K562 (cell line): ENCODE measurements at places on chromosomes 13 and 19. TPM values are rescaled to one million over a fixed set of nuclear protein-coding genes. Genes with fewer than 3 reads are reported as not detected.

DNA sequence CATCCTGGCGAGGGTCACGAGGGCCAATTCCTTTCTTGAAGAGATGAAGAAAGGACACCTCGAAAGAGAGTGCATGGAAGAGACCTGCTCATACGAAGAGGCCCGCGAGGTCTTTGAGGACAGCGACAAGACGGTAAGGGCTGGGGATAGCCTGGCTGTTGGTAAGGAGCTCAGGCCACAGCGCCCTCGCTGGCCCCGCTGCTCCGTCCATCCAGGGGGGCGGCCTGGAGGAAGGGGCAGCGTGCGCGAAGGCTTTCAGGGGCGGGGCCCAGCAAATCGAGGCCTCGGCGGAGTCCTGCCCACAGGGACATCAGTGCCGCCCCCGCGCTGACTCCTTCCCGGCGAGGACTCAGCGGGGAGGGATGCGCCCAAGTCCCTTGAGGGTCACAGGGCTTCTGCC is 6.9 kb downstream of the F10 start:
- no peak for DNase-seq

DNA sequence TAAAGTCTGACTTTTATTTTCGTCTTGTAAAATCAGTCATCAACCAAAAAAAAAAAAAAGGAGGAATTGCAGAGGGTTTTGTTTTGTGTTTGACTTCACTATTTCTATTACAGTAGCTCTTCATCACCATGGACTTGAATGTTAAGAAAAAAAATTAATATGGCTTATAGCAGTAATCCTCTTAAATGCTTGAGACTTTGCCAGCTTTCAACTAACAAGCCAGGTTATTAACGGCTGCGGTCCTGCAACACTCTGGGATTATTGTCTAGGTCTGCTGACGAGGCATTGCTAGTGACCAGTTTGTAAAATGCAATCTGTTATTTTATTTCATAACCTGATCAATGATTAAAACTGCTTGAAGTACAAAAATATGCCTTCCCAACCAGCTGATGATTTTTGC is 647.2 kb upstream of the KLHL1 start:
- no peak for DNase-seq

DNA sequence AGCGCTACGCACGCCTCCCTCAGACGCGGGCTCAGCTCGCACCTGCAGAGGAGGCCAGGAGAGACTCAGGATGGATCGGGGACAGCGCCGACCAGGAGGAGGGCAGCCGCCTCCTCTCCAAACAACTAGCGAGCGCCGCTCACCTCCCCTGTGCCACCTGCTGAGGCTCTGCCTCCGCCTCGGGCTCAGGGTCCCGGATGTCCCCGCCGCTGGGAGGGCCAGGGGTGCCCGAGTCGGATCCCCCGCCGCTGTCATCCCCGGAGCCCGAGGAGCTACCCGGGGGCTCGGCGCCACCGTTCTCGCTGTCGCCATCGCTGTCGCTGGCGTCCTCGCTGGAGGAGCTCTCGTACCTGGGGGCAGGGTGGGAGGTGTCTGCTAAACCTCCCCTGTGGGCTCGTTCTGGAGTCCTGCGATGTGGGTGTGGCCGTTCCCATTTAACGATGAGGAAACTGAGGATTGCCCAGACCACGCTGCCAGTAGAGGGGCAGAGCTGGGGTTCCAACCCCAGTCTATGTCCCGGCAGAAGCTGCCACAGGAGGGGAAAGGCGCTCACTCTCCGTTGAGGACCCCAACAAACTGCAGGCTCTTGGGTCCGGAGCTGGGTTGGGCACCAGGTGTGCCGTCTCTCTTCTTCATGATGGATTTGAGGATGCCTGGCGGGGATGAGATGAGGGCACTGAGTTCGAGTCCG is 9.2 kb downstream of the KANK3 start:
- peak; percentile 4 for DNase-seq

- peak; percentile 73 for DNase-seq
Observed at GRCh38 chr19:51514866-51515481, 13.4 kb upstream of the SIGLEC12 start.

GRCh38 chr13:90498096-90498495 is 849.4 kb upstream of the MIR17HG start:
- DNase-seq: no peak

GRCh38 chr19:1622007-1622406 is 16.7 kb upstream of the UQCR11 start:
- no peak for DNase-seq

DNA sequence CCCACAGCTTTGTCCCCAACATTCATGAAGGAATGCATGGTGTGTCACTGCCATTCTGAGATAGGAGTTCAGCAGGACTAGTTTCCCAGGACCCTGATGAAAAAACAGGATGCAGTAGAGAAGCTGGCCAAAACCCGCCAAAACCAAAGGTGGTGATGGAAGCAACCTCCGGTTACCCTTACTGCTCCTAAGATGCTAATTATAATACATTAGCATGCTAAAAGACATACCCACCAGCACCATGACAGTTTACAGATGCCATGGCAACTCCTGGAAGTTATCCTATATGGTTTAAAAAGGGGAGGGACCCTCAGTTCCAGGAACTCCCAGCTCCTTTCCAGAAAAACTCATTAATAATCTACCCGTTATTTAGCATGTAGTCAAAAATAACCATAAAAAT is 59.9 kb upstream of the KCTD15 start:
- DNase-seq: no peak

DNA sequence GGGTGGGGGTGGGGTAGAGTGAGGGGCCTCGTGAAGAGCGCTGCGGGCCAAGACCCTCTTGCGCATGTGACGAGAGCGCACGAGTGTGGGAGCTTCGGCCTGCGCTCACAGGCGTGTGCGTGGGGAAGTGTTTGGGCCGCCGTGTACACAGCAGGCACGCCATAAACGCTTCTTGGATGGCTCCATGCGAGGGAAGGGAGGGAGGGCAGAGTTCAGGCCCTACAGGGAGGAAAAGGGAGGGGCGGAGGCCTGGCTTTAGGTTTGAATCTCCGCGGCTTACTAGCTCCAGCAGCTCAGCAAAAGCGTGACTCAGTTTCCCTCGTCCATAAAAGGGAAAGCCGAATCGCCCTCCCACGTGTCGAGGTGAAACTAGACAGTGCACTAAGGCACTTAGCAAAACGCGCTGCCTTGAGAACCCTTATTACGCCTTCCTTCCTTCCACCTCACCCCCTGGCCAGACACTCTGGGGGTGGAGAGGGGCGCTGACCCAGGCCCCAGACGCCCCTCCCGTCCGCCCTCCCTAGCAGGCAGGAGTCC is 12.5 kb downstream of the GADD45B start:
- DNase-seq: peak; percentile 5

DNA sequence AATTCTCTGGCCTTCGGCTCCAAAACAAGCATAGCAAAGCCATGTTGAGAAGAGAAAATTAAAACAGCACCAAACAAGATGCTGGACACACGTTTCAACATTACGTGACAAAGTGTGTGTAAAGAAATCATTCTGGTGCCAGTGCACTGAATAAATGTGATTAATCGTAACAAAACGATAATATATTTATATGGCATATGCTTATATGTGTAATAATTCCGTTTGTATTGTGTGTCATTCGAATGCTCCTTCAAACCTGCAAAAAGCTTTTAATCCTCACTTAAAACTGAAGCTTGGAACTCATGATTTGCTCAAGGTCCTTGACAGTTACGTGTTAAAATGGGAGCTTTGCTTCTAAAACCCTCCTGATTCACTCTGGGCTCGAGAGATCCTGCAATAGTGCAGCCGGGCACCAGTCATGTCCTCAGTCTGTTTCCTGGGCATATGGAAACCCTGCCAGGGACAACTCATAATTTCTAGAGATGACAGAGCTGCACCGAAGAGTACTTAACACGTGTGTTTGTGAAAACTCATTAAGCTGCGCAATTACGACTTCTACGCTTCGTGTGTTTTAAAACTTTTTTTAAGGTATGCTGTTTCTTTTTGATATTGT is 731 bp upstream of the AKAP8L start:
- DNase-seq: no peak

DNA sequence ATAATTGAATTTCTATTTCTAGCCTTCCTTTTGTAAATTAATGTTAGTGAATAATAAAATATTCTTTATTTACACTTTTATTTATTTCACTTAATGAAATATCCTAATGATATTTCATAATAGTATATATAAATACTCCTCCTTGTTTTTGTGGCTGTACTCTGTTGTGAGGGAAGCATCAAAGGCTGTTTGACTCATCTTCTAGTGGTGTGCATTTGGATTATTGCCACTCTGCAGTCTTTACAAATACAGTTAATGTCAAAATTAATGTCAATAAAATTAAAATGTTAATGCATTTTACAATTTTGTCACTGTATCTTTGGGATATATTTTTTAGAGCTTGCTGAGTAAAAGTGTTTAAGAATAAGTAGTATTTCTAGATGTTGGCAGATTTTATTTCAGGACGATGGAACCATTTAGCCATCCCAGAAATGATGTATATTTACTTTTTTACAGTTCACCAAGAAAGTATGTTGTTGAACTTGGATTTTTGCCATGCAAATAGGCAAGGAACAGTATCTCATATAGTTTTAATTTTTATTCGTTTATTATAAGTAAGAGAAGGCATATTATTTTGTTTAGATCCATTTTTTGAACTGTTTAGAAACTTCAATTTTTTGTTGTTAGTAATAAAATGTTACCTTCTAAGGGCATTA is 281.2 kb upstream of the SLITRK6 start:
- no peak for DNase-seq

DNA sequence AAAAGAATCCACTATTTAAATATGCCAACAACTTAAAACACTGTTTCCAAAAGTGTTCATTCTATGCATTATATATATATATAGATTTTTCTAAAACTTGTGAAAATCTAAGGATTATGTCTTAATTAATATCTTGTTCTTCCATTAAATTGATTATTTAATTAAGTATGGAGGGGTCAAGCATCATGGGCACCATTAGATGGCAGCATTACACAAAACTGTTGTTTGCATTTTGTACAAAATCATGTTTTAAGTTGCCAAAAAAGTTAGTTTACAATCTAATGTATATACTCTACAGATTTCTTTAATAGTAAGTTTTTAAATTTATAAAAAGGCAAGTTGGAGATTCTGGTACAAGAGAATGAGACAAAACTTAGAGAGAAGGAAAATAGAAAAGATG is 213.2 kb upstream of the EDNRB start:
- DNase-seq: no peak

DNA sequence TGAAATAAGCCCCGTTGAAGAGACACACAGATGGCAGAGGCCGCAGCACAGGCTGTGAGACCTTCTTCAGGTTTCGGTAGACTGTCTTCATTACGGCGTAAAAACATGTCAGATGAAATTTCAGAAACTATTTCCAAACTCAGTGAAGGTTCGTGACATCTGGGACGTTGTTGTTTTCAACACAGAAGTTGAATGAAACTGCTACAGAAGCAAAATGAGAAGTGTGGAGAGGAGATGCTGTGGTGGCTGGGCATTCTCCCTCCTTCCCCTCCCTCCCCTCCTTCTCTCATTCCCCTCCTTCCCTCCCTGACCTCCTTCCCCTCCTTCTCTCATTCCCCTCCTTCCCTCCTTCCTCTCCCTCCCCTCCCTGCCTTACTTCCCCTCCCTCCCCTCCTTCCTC is 113.6 kb downstream of the ATP11A start:
- DNase-seq: no peak

Gene ZNF568
- 0.05 and 1.1 TPM in 2 replicates for polyA plus RNA-seq

Gene VAV1
- 10.9 and 11.1 TPM in 2 replicates for polyA plus RNA-seq

Gene LILRB3
- polyA plus RNA-seq: 0.09 TPM in 1 of 2 replicates, not detected in the other
